ENCODE measurements at places on chromosomes 6 and 20. TPM values are rescaled to one million over a fixed set of nuclear protein-coding genes. Genes with fewer than 3 reads are reported as not detected.

AGER gene
- 0.15 TPM for total RNA-seq

DNA sequence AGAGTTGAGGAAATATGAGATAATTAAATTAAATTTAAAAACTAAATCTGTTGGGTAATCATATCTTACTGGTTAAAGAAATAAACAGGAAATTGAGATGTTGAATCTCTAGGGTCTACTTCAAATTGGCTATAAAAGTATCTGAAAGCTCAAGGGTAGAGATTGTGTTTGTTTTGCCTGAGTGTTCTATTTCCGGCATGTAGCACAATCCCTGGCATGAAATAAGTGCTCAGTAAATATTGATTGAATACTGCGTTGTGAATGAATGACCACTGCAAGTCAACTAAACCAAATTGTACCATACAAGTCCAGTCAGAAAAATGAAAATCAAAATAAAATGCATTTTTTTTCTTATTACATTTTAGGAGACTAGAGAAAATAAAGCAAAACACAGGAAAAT, 709.8 kb downstream of the EPM2A start:
- no peak for DNase-seq

DNA sequence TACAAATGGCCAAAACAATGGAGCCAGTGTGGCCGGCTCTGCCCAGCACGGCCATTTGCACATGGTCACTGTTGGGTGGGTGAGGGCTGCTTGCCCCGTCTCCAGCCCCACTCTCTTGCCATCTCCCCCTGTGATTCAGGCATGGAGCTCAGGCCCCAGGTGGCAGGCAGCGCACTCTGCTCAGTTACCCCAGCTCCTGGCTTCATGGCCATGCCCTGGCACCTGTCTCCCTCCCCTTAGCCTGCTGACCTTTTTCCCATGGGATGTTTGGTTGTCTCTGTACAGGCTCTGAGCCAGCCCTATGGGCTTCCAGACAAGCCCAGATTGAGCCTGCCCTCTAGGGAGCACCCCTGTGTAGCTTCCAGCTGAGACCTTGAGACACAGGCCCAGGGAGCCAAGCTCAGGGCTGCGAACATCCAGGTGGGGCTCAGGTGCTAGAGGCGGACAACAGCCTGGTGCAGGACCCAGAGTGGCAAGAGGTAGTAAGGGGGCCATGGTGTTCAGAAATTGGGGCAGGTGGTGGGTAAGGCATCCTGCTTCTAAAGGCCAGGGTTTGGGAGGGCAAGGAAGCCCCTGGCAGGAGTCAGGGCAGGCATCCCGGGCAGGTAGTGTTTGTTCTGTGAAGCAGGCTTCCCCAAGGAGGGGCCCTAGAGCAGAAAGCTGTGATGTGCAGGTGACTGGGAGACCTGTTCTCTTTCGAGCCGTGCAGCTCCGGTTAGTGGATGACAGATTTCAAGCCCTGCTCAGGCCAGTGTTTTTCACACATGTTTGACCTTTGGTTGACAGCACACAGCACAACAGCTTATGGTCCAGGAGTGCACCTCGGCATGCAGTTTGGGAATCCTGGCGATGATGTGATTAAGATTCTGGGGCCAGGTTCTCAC, 17.7 kb downstream of the SYNJ2 start:
- no peak for DNase-seq

GRCh38 chr6:5158180-5158579, 73.0 kb downstream of the PPP1R3G start:
- DNase-seq: peak; percentile 50

GRCh38 chr6:162581988-162582780, 145.4 kb downstream of the PRKN start:
- DNase-seq: no peak

GFOD1 gene
- total RNA-seq: 4.7 TPM

GRCh38 chr6:155504848-155505607, 49.4 kb upstream of the NOX3 start:
- DNase-seq: no peak

GRCh38 chr6:149513915-149514314, 29.1 kb upstream of the ZC3H12D start:
- DNase-seq: no peak

- DNase-seq: no peak
These were observed 8.1 kb upstream of the SERPINB9 start for GRCh38 chr6:2911171-2911570.

DNA sequence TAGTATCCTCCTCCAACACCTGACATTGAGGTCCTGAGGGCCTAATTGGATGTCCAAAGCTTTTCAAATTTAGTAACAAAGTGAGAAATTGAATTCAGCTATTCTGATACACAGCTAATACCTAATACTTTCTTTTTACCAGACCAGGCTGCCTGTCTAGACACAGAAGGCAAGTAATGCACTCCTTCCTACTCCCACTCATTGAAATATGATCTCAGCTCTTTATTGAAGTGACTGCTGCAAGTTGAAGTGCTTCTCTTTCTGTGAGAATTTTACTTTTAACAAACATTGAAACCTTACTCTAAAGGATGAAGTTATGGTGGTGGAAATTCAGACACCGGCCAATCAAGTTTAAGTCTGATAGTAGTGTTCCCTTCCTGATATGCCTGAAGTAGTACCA, 90.8 kb upstream of the OGFRL1 start:
- DNase-seq: peak; percentile 77

DNA sequence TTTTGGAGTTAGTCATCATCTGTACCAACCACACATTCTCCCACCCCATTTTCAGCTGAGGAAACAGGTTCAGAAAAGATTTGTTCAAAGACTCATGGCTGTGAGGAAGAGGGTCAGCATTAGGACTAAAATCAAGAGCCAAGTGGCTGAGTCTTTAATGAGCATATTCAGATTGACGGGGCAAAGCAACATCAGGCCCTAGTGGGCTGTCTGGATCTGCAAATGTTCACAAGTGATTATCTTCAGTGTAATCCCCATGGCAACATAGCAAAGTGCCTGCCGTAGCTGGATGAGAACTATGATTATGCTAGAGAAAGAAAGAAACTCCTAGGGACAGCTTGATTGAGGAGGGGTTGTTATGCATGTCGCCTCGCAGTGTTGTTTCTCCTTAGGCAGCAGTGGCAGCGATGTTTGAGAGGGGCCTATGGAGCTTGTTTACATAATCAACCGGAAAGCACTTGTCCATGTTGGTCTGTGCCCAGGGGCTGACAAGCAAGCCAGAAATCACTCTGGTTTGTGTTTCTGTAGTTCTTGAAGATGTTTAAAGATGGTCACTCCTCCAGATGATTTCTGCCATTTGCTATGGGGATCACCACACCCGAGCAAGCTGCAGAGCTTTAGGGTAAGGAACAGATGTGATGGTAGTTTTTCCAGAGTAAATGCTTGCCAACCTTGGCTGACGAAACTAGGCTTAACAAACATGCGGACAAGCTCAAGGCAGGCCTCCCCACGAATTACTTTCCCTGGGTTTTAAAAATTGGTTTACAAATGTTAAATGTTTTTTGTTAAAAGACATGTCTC, 124.3 kb upstream of the MLIP start:
- peak; percentile 29 for DNase-seq

DNA sequence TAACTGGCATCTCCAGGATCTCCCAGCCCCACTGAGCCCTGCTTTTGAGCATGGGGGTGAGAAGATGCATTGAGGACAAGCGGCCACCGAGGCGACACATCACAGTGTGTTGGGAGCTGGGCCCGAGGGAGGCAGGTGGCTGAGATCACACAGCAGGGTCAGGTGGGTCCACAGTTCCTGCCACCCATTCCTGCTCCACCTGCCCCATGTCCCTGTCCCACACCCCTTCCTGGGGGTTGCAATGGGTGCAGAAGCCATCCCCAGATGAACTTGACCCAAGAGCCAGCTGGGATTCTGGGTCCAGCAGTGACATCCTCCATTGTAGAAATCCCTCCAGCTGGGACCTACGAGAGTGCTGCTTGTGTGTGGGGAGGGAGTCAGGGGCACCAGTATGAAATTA, 1.0 kb downstream of the TGM2 start:
- DNase-seq: no peak

DNA sequence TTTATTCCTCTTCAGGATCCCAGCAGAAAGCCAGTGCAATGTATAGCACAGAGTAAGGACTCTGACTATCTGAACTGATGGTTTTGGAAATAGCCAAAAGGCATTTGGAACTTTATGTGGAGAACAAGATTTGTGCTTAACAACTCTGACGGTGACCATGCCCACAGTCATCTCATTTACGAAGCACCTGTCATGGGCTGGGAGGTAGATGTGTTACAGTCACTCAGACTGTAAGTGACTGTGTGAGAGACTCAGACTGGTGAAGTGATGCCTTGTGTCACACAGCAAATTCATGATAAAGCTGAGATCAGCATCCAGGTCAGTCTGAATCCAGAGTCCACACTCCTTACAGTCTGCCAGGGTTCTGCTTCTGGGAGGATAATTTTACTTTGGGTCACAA, 23.9 kb upstream of the FAM83C start:
- no peak for DNase-seq

- no peak for DNase-seq
These were observed 38.3 kb downstream of the NINL start for GRCh38 chr20:25547063-25547462.

HRH3 gene
- total RNA-seq: not detected

DNA sequence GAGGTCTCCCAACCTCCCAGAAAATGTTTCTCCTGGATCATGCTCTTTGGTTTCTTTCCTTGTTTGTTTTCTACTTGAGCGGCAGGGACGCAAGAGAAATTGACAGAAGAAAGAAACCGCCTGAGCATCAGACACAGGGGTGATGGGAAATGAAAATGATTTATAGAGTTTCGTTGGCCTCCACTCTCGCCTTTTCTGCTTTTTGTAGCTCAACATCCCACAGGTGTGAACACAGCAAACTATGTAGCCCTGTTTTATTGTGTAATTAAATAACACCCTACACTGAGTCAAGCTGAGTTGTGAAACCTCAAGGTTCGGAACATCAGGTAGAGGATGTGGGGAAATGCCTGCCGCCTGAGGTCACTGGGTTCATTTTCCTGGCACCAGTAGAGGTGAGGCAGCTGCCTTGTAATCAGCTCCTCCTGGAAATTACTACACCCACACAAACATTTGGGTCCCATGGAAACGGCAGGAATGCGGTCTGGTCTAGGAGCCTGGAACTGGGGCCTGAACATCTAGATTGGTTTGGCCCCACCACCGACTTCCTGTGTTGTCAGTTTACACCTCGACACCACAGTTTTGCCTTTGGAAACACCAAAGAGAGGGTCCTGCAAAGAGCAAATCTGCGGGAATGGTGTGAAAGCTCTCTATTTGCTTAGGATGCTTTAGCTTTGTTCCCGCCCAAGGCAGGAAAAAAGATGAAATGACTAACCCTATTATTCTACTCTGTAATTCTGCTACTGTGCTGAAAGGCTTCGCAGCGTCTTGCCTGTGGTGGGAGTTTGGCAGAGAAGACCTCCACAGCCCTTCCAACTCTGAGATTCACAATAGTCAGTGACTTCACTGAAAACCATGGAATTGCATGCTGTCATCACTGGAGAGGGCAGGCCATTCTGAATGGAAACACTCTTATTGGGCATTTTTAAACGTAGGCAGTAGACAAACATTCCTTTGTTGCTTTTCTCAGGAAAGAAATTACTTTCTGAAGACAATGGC, 53.0 kb downstream of the ADAT2 start:
- peak; percentile 100 for DNase-seq

GRCh38 chr6:7649037-7649810, 59.2 kb downstream of the SNRNP48 start:
- no peak for DNase-seq

IL20RA gene
- not detected for total RNA-seq

GRCh38 chr6:134240665-134241431, 77.1 kb downstream of the SGK1 start:
- DNase-seq: no peak

MYBL2 gene
- 51.2 TPM for total RNA-seq

DNA sequence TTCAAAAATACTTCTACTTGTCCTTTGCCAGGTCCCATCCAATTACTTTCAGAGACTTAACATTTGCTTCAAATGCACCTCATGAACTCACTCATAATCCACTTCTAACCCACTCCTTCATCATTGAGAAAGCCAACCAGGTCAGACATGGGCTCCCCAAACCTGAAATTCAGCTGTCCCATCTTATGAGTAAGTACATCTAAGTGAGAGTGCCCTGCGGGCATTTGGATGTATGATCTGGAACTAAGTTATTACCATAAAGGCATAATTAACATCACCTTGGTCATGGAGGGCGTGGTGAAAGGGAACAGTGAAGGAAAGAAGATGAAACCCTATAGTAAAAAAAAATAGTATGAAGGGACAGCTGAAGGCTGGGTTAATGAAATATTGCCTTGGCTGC, 896.8 kb downstream of the C6orf118 start:
- DNase-seq: no peak

GGT7 gene
- 2.1 TPM for total RNA-seq

DNA sequence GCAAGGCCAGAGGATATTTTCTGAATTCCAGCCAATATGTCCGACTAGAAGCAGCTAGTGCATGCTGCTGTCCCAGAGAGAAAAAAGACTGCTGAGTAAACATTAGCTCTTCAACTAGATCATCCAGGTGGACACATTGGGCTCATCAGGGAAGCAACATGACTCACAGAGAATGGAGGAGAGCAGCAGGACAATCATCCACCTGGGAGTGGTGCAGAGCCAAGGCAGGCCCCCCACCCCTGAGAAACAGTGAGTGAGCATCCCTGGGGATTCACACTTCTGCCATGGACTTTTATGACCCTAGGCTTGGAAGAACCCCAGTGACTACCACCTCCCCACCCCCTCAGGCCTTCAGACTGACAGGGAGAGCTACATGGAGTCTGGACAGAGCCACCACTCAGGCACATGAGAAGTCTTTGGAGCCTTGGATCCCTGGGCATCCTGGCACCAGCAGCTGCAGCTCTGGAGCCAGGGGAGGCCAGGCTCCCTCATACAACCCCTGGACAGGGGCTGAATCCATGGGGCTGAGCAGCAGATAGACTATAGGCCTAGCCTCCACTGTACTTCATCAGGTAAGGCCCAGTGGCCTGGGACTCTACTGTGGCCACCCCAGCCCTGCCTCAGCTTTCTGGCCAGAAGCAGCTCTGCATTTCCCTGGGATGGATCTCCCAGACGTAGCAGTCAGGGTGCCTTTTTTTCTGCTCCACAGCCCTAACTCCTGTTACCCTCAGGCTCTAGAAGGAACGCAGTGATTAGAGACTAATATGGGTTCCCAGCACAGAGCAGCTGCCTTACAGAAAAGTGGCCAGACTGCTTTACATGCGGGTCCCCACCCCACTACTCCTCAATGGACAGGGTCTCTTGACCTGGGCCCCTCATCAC, 82.9 kb upstream of the RNF217 start:
- no peak for DNase-seq

- DNase-seq: no peak
These were observed 21.1 kb downstream of the GHRH start for GRCh38 chr20:37240337-37241067.

Data from M059J (cell line).